ENCODE measurements at places on chromosomes 11 and 22.

DNA sequence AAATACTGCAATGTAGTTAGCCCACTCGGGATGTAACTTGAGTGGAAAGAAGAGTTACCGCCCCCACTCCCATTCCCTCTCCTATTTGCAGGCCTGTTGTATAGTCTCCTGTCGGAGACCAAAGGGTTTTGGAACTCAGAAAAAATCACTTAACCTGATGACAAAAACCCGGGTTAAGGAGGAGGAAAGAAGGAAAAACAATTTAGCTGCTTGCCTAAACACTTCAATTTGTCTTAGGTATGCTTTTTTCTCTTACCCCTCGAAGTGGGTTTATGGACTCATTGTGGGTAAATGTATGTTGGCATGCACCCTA, 2.2 kb downstream of the YAP1 start:
- DNase-seq, result no peak

GRCh38 chr11:46639197-46639839, 22.0 kb downstream of the ATG13 start:
- no peak for DNase-seq

DNA sequence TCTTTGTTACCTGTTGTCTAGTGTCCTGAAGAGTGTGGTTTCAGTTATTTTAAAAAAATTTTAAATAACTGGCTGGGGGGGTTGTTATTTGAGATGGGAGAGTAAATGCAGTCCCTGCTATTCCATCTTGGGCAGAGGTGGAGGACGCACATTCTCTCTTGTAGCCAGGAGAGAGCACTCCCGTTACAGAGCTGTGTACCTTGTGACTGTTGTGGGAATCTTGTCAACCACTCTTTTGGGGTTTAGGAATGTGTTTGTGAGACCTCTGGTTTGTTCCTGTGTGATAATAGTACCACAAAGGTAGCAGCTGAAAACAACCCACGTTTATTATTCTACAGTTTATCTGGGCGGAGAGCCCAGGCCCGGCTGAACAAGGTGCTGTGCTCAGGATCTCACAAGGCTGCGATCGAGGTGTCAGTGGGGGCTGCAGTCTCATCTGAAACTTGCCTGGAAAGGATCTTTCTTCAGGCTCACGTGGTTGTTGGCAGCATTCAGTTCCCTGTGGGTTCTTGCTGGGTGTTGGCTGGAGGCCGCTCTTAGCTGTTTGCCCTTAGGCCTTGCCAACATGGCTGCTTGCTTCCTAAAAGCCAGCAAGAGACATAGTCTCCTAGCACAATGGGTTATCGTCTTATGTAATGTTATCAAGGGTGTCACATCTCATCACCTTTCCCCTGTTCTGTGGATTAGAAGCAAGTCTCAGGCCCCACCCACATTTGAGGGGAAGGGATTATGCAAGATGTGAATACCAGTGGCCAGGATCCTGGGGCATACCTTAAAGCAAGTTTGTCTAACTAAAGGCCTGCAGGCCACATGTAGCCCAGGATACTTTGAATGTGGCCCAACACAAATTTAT, 20.6 kb downstream of the IGHMBP2 start:
- DNase-seq, result no peak

DNA sequence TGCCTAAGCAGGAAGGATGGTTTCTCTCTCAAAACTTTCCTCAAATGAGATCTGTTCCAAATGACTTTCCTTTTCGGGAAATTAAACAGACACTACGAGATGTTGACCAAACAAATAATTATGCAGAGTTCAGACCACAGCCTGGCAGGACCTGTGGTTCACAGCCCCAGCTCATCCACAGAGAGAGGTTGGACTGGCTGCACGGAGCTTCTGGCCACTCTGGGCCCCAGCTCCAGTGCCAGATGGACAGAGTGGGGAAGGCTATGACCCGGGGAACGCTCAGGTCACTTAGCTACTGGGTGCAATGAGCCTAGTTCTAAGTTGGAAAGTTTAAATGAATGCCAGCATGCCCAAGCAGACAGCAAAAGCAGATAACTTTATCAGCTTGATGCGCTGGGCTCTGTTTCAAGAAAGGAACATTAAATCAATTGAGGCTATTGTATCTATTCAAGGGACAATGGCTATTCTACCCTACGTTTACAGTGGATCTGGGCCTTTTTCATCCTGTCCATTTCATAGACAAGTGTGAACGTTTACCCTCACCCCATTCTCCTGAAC, 155.7 kb upstream of the NARS2 start:
- no peak for DNase-seq

Data from stimulated activated effector memory CD8-positive, alpha-beta T cell treated with anti-CD3 and anti-CD28 coated beads, Interleukin-12 subunit alpha, Interleukin-12 subunit beta, amount 100 ng/mL, for 72 hours (primary cell).